ENCODE measurements at places on chromosomes 5 and 9.

DNA sequence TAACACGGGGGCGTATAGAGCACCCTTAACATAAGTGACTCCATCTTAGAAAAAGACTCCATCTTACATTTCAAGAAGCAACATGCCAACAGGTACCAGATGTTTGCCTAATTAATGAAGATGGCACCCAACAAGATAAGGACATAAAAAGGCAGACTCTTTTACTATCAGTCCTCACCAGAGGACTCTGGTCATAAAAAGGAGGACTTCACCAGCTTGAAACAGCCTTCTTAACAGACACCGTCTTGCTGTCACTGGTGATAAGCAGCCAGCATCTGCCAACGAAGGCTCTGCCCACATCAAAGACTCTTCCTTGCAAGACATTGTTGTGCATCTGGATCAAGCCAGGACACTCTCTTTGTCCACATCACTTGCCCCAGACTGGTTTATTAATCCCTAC, 80.3 kb downstream of the S1PR3 start:
- no peak for DNase-seq

- no peak for DNase-seq
These were observed 52.3 kb downstream of the MYO10 start for GRCh38 chr5:16883806-16884205.

DNA sequence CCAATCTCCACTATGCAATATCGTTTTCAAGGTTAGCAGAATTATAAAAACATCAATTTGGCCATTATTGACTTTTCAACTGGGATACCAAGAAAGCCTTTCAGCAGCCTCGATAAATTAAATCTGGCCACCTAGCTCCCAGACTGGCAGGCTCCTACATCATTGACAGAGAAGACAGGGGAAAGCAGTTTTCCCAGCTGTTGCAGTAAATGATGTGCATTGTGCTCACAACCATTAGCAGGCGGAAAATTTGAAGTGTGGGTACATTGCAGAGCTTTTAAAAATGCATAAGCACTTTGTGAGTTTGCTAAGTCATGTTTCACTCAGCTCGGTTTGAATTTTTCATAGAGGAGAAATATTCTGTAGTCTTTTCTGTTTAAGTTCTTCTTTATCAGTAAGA, 297.9 kb downstream of the KCTD16 start:
- no peak for DNase-seq

GRCh38 chr5:60505373-60506171, 194.4 kb downstream of the DEPDC1B start:
- no peak for DNase-seq

DNA sequence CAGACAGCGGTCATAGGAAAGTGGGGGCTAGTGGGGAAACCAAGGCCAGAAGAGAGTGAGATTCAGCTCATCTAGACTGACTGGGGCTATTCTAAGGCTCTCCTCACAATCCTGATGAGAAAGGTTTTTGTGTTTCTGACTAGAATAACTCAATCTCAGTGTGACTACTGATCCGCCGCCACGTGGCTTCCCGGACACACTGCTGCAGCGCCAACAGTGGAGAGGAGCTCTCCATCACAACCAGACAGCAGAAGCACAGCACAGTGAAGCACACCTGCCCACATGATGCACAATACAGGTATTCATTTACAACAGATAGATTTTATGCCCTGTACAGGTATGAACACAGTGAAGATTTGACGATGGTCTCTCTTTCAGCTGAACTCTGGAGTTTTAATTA, 25.4 kb downstream of the NREP start:
- no peak for DNase-seq

DNA sequence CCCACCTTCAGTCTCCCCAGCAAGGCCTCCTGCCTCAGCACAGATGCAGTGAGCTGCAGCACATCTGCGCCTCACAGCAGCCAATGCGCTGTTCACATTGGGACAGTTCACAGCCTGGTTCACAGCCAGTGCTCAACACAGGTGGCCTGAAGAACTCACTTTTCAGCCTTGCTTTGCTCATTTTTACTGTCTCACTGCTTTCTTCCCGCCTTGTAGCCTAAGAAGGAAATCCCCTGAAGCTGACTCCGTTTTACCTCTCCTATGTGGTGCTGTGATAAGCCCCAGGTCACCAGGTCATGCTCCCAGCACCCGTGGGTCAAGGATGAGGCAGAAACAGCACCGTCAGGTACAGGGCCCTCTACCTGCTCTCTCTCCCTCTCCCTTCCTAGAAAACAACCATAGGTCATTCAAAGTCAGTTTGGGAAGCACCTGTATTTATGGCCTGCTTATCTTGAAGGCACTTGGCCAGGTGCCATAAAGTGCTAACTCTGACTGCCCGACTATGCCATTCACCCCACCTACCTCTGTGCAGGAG, 1.1 kb downstream of the GCNT4 start:
- DNase-seq: no peak

DNA sequence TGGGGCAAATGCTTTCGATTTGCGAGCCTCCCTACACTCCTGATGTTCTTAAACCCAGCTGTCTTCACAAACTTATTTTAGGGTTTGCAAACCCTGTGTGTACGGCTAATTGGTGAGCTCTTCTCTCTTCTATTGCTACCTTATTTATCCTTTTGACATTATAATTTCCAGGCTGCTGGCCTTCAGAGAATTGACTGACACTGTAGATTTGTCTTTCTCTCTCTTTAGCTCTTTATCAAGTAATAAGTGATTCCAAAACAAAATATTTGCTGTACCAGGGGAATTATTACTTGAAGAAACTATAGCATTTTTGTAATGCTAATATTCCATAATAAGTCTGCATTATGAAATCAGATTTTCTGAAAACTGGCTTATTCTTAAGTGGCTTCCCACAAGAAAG, 92.5 kb downstream of the NPR3 start:
- no peak for DNase-seq

DNA sequence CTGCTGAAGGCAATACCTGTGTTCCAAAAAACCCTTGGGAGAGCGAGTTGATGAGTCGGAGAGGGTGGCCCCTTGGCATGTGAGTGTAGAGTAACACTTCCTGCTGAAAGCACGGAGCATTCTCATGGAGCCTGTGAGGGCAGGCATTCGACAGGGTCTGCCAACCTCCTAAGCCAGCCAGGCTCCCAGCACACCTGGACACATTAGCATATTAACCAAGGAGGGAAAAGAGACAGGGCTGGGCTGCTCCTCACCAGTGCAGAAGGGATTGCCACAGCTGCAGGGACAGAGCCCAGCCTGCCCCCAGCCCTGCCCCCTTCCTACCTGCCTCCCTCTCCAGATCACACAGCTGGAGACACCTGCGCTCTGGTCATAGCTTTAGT, 46.4 kb upstream of the SEMA4D start:
- DNase-seq: no peak

GRCh38 chr9:116342061-116342460, 188.5 kb downstream of the PAPPA start:
- DNase-seq: no peak

- no peak for DNase-seq
These were observed 45.9 kb upstream of the MTMR12 start for GRCh38 chr5:32358611-32359010.

GRCh38 chr9:3827175-3827574, 301.4 kb upstream of the RFX3 start:
- DNase-seq: no peak

DNA sequence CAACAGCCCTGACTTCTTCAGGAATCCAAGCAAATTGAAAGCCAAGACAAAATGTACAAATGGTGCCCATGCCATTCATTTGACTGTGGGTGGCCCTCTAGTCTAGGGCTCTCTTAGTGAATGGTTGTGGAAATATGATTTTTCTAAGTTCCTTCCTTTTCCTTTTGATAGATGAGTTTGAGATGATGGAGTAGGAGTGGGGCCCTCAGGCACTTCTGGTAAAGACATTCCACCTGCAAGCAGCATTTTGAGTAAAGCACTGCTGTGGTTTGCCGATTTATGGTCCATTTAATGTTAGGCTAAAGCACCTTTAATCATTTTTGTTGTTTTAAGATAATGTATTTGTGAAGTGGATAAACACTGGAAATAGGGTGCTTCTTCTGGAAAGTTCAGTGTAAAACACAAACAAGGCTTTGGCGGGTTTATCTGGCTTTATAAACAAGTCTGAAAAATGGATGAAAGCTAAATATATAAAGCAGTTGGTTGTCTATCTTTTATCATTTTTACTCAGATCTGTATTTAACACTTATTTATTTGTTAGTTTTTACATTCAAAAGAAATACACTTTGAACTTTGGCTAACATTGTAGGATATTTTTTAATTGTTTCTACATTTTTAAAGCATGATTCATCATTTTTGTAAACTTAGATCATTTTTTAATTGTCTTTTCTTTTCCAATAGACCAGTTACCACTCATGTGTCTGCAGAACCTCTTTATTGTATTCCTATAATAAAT, 213.5 kb downstream of the PJA2 start:
- DNase-seq: no peak

GRCh38 chr5:58871648-58872242, 288.9 kb downstream of the RAB3C start:
- DNase-seq: no peak

DNA sequence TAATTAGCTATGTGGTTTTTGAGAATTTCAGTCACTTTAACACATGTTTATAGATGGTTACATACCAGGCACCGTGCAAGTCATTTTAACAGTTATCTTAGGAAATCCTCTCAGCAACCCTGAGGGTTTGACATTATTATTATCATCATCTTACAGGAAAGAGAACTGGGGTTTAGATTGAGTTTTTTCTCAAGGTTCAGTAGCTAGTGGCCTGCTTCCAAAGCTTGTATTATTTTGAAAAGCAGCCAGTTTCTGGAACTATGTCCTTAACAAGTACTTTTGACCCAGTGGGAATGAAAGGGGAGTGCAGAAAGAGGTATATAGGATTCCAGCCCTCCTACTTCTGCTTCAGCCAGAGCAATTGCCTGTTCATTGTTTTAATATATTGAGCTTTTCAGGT, 157.5 kb downstream of the COMMD10 start:
- DNase-seq: no peak

DNA sequence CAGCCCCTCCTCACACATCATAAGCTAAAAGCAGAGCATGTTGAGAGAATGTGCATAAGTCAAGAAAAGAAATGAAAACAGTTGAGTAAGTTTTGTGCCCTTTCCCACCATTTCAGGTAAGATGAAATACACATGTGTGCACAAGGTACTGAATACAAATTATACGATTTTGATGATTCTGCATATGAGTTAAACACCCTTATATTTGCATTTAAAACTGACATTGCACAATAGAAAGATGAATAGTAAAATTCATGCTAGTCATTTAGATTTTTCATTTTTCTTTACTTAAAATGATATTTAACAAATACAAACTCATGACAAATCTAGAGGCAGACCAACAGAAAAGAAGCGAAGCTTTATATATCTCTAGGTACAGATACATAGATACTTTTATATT, 24.9 kb upstream of the PSD2 start:
- no peak for DNase-seq

GRCh38 chr9:136681029-136681428, 6.2 kb downstream of the AGPAT2 start:
- DNase-seq: no peak

- no peak for DNase-seq
These were observed 36.1 kb downstream of the STRBP start for GRCh38 chr9:123232332-123232731.

DNA sequence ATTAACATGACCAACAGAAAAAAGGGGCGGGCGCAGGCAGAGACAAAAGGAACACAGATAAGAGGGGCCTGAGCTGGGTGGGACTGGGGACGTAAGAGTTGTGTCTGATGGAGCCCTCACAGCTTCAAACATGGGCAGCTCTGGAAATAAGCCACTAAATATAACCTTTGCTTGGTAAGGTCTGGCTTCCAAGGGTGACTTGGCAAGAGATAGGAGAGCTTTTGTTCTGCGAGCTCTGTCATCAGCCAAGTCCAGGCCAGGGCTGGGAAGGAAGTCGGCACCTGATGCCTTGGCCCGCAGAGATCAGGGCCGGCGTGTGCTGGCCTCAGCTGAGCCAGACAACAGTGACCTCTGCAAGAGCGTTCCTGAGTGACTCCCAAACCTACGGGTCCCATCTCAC, 11.8 kb downstream of the TRUB2 start:
- DNase-seq: no peak

DNA sequence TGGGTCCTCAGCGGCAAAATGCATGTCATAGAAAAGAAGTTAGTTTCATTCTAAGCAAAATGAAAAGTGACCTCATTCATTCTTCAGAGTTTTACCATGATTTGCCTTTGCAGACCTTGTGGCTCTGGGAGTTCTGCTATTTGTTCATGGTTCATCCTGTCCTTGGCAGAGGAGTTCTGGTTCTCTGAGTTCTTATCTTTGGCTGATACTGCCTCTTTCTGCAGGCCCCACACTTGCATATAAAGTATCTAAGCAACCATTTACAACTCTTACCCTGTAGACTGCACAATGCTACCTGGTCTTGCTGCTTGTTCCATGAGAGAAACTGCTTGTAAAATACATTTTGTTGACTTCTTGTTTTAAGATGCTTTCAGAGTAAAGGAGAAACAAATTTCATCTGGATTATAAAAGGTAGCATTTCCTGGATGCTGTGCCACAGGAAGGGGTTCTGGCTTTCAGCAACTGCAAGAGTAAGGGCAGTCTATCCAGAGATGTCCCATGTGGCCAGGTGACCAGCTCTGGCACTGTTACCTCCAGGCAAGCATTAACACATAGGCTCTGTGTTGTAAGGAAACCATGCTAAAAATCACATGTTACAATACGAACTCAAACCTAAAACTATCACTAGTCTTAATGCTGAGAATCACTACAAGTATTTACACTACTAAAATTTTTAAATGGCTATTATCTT, 513.2 kb downstream of the SPOCK1 start:
- no peak for DNase-seq

Data from glutamatergic neuron (in vitro differentiated cells).